Cerebellum (tissue), 4 donors: ENCODE measurements at places on chromosomes 12 and 14. TPM values are rescaled to one million over a fixed set of nuclear protein-coding genes. Genes with fewer than 3 reads are reported as not detected.

The SUDS3 gene
- 51.9 TPM for total RNA-seq

The REP15 gene
- total RNA-seq: 0.82 TPM

The TSHR gene
- total RNA-seq: 1.5 TPM

The THAP2 gene
- 29.1 TPM for total RNA-seq

The RD3L gene
- not detected for total RNA-seq

The HCAR1 gene
- 1.1 TPM for total RNA-seq

The KRT79 gene
- not detected for total RNA-seq

The CLEC2A gene
- not detected for total RNA-seq

The GNG2 gene
- total RNA-seq: 405 TPM

The ADAMTS20 gene
- 0.82 TPM for total RNA-seq

The NYNRIN gene
- 31.8 TPM for total RNA-seq

The LRP6 gene
- 68.2 TPM for total RNA-seq

GRCh38 chr12:53611304-53611703 lies 14.9 kb downstream of the ATF7 start:
- DNase-seq: no peak

DNA sequence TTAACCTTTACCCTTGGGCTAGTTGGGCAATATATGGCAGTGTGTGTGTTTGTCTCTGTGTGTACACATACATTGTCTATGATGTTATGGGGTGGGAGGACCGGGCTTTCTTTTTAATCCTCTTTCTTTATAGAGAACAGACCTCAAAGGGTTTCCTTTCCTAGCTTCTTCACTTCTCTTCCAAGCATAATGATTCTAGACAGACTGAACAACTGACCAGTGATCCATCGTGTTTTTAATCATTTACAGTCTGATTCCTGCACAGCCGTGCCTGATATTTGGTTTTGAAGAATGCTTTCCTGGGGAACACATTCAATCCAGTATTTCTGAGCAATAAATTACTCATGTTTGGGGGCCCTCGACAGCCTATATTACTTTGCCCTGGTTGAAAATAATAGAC lies 481.1 kb upstream of the DCN start:
- DNase-seq: no peak

DNA sequence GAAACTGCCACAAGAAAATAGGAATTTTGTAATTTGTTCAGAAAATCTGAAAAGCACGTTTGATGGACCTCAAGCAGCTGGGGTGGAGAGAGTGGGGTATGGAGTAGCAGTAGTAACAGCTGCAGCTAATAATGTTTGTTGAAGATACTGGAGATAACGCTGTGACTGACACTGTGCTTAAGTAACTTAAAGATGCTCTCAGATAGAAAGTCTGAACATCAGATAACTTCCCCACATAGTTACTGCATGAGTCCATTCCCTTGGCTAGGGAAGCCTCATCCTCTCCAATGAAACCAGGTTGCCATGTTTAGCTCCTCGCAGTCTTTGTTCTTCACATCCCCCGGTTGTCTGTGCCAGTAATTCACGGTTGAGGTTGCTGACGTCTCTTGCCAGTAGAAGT lies 24.9 kb downstream of the RMST start:
- no peak for DNase-seq

DNA sequence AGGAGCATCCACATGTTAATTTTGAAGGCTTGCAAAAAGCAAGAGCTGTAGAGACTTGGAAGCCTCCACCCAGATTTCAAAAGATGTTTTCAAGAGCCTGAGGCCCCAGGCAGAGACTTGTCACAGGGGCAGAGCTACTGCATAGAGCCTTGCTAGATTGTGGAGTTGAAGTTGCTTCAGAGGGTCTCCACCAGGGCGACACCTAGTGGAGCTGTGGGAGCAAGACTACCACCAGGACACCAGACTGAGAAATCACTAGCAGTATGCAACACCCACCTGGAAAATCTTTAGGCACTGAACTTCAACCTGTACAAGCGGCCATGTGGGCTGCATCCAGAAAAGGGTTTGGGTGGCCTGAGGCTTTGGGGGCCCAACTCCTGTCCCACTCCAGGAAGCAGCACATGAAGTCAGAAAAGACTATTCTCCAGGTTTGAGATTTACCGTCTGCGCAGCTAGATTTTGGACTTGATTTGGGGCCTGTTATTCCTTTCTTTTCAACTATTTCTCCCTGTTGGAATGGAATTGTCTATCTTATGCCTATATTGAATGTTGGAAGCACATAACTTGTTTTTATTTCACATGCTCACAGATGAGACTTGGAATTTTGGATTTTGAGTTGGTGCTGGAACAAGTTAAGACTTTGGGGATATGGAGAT lies 508.6 kb downstream of the FLRT2 start:
- no peak for DNase-seq

- DNase-seq: no peak
These were observed 7.0 kb downstream of the PPP1R12A start for GRCh38 chr12:79927772-79928474.

GRCh38 chr12:127360580-127360979 lies 906.4 kb upstream of the TMEM132C start:
- DNase-seq: no peak

DNA sequence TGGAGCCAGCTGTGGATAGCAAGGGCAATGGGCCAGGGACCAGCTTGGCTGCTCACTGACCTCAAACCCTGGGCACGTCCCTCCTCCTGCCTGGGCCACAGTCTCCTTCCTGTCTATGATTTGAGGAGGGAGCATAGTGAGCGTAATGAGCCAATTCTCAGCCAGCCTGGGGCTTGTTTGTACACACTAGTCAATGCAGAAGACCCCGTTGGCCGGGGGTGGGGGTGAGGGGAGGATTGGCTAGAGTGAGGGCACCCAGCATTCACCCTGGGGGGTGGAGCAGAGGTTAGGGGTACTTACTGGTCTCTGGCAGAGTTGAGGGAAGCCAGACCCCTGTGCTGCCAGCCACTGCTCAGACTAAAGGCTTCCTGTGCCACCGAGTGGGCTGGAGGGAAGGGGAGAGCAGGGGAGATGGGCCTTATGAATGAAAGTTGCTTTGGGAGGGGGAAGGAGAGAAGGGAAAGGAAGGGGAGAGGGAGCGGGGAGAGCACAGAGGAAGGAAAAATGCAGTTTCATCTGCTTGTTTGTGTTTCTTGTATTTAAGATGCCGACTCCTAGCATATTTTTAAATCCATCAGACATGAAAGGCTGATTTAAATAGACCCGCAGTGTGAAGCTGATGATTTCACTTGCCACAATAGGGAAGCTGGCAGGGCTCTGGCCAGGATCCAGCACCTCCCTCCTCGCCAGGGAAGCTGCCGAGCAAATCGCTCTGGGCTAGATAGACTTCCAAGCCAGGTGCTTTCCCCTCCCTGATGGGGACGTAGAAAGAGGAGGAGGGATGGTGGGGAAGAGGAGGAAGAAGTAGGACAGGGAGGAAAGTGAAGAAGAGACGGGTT lies 114.0 kb downstream of the PRMT8 start:
- DNase-seq: peak; percentile 67

DNA sequence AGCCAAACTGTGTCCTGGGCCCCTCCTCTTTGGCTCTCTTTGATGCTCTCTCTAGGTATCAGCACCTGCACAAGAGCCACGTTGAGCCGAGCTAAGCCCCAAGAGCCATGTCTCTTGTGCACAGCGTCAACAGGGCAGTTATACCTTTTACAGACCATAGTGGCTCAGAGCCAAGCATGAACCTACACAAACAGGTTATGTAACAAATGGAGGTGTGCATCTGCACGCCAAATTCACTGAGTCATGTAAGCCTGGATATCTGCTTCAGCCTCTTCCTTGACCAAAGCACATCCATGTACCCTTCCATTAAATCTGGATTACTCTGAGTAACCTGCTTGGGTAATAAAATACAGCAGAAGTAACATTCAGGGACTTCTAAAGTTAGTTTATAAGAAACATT lies 509.7 kb downstream of the NAV3 start:
- DNase-seq: no peak

GRCh38 chr12:104137001-104137901 lies 759 bp downstream of the NFYB start:
- DNase-seq: peak; percentile 35

DNA sequence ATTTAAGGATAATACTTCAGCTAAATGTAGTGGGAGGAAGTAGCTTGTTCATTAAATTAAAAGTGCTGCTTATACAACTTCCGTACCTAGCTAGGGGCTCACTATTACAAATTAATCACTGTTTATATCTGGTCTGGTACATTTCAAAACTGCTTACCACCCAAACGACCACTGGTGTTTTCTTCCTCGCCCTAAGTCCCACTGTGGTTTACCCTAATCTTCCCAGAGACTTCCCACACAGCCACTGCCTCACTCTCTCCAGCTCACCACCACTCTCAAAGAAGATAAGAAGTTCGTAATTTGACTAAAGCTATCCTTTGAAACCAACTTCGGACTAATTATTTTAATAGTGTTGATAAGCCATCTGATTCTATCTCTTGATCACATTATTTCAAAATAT lies 62.6 kb downstream of the PLXNC1 start:
- DNase-seq: no peak

DNA sequence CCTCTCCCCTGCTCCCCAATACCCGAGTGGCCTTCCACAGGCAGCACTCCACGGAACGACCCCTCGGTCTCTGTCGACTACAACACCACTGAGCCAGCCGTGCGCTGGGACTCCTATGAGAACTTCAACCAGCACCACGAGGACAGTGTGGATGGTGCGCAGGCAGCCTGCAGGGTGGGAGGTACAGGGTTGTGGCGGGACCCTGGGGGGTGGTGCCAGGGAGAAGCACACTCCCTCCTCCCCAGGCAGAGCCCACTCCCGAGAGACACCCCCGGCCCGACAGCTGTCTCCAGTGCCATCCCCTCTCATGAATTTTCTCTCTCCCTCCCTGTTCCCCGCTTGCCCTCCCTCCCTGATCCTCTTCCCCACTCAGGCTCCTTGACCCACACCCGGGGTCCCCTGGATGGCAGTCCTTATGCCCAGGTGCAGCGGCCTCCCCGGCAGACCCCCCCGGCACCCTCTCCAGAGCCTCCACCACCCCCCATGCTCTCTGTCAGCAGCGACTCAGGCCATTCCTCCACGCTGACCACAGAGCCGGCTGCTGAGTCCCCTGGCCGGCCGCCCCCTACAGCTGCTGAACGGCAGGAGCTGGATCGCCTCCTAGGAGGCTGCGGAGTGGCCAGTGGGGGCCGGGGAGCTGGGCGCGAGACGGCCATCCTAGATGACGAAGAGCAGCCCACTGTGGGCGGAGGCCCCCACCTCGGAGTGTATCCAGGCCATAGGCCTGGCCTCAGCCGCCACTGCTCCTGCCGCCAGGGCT lies 9.0 kb downstream of the TNS2 start:
- no peak for DNase-seq

GRCh38 chr12:19836056-19836455 lies 396.8 kb downstream of the AEBP2 start:
- no peak for DNase-seq

GRCh38 chr14:26982071-26982470 lies 384.2 kb upstream of the NOVA1 start:
- DNase-seq: no peak

- DNase-seq: no peak
These were observed 88.5 kb upstream of the ANO4 start for GRCh38 chr12:100706033-100706432.

- DNase-seq: no peak
These were observed 5.9 kb downstream of the RERGL start for GRCh38 chr12:18084080-18084479.

- DNase-seq: no peak
These were observed 94.7 kb upstream of the DIO3 start for GRCh38 chr14:101466456-101467180.

GRCh38 chr12:122928404-122929147 lies 32.7 kb upstream of the VPS37B start:
- DNase-seq: no peak

DNA sequence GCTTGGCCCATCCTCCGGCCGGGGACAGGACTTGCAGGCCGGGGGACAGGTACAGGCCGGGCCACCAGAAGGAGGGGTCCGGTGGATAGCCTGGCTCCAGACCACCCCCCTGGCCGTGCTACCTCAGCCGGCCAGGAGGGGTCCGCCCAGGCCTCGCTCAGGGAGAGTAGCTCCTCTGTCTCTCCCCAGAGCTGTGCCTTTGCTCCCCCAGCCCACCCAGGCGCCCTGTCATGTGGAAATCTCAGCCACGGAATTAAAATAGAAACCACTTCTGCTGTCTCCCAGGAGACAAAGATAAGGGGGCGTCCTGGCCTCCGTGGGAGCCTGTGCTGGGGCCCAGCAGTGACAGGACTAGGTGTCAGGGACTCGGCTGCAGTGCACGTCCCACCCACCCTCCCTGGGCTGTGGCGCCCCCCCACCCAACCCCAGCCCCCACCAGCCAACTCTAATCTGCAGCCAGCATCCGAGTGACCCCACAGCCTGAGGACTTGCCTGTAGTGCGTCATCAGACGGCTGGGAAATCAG lies 3.3 kb upstream of the CRIP2 start:
- no peak for DNase-seq

DNA sequence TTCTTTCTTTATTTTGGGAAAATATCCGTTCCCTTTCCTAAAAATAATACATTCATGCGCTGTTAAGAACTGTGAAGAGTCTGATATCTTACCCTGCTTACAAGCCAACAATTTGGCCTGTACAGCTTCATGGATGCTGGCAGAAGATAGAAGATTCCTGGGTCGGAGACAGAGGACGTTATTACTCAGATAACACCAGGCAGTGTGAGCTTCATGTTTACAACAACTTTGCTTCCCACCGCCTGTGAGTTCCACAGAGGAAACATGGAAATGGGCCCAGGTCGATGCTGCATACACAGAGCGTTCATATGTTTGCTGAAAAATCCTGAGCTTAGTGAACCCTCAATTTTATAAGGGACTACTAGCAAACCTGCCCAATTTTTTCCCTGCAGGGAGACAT lies 705.6 kb upstream of the SEL1L start:
- DNase-seq: no peak
